T-helper 9 cell (primary cell): ENCODE measurements at places on chromosomes 5 and 9.

DNA sequence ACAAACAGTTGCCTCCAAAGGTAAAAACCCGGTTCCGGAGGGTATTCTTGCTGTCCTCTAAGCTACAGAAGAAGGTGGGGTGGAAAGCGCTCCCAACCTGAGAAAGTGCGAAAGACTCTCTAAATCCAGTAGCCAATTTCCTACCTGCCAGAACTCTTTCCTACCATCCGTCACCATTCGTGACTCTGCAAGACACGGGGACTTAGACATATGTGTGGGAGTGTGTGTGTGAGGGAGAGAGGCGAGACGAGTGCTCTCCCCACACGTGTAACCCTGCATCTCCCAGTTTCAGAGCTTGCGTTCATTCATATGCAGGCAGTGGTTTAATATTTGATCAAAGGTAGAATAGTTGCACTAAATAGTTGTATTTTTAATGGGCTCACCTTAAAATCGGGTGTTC, 473 bp upstream of the GABRA1 start:
- DNase-seq: no peak

DNA sequence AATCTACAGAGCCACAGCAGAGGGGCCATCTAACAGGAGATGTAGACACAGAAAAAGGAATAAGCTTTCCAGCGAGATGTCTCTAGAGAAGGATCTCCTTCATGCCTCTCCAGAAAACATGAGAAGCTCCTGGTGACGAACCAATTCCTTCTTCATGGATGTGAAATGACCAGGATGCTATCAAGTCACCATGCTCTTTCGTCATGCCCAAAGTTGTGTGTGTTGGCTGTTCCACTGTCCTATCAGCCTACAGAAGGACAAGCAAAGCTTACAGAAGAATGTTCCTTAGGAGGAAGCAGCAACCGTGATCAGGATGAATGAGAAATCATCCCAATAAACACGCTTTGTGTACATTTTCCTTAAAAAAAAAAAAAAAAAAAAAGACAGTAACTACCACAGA, 54.4 kb downstream of the ALDH7A1 start:
- DNase-seq: no peak

DNA sequence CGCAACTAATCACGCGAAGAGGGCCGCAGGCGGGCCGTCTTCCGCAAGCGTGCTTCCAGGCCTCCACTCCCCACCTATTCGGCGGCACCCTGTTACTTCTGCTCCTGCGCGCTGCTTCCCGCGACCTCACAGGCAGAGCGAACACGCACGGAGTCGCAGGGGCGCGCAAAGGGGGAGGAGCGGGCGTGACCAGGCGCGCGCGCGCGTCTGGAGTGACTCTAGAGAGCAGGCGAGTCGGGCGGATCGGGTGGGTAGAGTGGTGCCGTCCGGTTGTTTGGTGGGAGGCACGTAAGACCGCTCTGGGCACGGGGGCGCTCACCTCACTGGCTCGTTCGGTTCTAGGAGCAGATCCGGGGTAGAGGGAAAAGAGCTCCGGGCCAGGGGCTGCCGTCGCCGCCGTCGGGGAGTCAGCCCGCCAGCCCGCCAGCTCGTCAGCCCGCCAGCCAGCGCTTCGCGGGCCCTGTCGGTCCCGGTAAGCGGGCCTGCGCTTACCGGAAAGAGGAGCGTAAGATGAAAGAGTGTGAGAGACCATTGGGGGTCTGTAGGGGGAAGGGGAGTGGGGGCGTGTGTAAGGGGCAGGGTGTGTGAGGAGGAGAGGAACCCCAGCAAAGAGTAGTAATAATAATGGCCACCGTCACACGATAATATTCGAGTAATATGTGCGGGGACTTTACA, at the start of gene CNOT8:
Gene CNOT8 (plus strand): TSS at position 331 of the 675 bp plus-strand sequence. CDS start 4,652 bp downstream, outside the sequence.
- peak; percentile 94 for DNase-seq

- no peak for DNase-seq
These were observed 227.3 kb downstream of the EBF1 start for GRCh38 chr5:158872455-158872854.

DNA sequence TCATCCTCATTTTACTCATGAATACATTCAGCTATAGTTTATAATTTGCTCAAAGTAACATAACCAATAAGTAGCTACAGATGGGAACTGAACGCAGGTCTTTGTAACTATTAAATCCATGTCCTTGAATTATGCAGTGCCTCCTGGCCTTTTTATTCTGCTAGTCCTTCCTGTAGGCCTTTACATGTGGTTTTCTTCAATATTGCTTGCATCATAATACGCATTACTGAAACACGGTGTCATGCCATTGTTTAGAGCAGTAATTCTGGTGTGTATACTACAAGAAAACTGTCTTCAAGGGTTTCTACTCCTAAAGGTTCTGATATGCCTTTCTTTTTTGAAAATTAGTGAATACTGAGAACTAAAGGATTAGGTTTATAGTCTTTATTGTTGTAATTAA, 20.7 kb downstream of the CWC27 start:
- DNase-seq: no peak
